Activated T-cell treated with anti-CD3 and anti-CD28 coated beads, Interleukin-2, amount 50 U/mL, for 24 hours (primary cell): ENCODE measurements at places on chromosomes 4 and X.

DNA sequence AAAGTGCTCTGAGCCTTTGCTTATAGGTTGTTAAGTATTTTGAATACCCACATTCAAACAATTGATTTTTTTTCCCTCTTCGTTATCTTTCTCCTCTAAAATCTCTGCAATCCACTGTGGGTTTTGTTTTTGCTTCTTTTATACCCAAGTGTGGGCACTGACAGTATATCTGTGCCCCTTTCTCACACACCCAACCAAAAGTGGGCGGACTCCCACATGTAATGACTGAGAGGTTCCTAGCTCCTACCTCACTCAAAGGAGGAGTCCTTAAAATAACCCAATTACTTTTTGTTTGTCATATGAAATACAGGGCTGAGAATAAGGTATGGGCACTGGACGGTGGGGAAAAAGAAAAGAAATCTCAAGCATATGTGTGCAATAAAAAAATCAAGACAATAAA lies 51.7 kb downstream of the PPARGC1A start:
- DNase-seq = no peak

DNA sequence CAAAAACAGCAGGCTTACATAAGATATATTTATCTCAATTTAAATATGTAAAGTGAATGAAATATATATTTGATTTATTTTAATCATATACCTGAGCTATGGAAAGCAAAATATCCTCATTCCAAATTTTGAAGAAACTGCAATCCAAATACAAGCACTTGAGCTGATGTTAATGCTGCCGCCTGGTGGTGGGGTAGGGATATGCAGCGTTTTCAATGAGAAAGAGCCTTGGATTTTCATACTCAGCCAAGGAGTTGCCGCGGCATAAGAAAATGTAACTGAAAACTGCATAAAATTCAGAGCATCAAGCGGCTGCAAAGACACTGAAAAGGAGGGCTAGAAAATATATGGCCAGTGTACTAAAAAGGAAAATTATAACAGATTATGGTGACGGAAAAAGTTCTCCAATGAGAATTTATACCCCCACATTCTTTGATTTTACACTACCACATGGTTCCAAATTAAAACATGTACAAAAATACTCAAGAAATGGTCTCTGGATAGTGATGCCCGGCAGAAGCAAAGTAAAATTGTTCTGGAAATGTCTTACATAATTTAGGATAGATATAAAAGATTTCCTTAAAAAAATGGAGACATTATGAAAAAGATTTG lies 660.3 kb upstream of the PITX2 start:
- DNase-seq = peak; percentile 37

DNA sequence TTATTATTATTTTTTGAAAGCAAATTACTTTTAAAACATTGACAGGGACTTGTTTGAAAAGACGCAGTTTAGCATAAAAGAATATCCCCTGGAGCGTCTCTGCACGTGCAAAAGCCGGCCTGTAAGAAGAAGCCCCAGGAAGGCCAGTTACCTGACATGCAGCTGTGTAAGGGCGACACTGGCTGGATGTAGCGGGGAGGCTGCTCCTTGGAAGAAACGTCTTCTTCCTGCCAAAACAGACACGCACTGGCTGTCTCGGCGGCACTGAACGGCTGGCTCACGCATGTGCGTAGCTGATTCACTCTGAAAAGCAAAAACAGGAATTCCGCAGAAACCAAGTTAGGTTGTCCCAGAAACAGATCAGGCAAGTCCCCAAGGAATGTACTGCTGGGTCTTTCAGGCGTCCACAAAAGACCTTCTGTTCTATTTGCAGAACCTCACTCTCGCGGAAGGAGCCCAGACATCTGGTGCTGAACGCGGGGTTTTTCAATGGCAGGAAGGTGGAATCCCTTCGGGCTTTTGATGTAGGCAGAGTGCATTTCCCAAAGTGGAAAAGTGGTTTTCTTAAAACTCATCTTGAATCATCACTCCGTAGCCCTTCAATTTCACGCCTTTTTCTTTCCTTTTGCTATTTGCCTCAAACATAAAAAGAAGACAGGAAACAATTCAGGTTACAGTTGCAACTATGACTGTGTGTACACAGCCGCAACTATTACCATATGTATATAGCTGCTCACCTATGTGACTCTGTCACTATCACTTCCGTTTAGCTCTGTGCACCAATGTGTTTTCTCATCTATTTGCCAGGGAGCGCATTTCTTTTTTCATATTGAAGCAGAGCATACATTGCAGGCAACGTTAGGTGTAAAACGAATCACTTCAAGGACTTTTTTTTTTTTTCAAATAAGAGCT lies 38.1 kb upstream of the ARSH start:
- peak; percentile 36 for DNase-seq

DNA sequence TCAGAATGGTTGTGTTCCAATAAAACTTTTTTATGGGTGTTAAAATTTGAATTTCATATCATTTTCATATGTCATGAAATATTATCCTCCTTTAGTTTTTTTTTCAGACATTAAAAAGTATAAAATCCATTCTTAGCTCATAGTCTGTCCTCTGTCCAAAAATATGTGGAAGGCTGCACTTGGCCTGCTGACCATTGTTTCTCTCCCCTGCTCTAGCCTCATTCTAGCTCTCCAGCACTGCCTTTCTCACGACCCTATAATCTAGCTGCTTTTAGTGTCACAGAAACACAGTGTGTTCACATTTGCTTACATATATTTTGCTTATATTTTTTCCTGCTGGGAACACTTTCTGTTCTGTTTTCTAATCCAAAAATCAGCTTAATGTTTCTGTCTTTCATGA lies 165.0 kb upstream of the ANK2 start:
- DNase-seq = no peak

DNA sequence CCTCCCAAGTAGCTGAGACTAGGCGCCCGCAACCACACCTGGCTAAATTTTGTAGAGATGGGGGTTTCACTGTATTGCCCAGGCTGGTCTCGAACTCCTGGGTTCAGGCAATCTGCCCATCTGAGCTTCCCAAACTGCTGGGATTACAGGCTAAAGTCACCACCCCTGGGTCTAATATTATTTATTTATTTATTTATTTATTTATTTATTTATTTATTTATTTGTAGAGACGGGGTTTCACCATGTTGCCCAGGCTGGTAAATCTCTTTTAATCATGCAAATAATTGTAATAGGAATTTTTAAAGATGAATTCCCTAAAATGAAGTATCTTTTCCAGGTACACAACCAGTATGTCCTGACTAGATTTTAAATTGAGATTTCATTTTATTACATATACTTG lies 761.8 kb downstream of the TRAM1L1 start:
- DNase-seq = no peak
